NCI-H510A treated with DMSO at 0.1 percent for 48 hours (cell line): ENCODE measurements at places on chromosomes 1 and 21.

DNA sequence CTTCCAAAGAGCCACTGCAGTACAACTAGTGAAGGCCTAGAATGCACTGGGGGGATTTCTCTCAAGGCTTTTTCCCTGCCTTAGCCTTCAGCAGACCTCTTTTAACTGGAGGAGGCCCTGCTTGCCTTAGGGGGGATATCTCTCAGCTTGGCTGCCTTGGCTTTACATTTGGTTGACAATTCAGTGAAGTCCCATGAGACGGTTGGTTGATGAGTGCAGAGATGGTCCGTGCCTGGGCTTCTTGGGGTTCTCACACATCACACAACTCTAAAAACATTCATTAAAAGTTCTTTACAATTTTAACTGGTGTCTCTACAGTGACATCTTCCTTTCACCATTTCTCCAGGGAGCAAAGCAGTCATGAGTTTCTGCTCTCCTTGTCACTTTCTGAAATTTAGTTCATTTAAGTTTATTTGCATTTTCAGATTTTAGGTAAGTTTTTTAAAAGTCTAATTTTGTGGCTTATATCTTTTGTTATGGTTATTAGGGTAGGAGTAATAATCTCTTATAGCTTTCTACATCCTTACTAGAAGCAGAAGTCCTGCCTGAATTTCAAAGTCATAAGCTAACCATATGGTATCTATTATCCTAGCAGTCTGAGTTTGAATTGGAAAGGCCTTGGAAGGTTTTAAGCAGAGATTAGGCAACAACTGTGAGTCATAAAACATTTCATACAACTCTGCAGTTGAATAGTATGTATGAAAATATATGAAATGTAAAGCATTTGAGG, 487.6 kb downstream of the DPYD start:
- DNase-seq = no peak

DNA sequence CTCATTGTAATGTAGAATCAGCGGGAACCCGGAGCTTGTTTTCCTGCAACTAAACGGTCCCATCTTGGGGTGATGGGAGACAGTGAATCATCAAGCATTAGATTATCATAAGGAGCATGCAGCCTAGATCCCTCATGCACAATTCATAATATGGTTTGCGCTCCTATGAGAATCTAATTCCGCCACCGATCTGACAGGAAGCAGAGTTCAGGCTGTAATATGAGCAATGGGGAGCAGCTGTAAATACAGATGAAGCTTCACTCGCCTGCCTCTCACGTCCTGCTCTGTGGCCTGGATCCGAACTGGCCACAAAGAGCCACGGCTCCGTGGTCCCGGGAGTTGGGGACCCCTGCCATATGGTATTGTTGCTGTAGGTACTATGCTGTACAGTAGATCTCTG, 1.6 kb downstream of the IFI44 start:
- DNase-seq = no peak

DNA sequence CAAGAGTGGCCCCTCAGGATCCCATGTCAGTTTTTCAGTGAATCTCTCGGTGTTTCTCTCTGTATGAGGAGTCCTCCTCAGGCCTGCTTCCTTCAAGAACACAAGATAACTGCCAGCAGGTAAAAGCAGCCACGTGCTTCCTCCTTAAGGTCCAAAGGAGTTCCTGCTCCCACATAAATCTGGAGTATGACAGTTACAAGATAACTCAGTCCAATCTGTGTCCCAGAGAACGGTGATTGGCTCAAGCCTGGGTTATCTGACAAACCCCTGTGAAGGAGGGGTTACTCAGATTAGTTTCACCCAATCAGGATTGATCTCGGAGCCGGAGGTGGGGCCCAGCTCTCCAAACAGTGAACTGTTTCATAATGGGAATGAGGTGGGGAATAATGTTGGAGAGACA, 5.8 kb upstream of the ANKRD13C start:
- no peak for DNase-seq

- no peak for DNase-seq
Measured at GRCh38 chr1:225044258-225044657, 114.8 kb downstream of the DNAH14 start.

DNA sequence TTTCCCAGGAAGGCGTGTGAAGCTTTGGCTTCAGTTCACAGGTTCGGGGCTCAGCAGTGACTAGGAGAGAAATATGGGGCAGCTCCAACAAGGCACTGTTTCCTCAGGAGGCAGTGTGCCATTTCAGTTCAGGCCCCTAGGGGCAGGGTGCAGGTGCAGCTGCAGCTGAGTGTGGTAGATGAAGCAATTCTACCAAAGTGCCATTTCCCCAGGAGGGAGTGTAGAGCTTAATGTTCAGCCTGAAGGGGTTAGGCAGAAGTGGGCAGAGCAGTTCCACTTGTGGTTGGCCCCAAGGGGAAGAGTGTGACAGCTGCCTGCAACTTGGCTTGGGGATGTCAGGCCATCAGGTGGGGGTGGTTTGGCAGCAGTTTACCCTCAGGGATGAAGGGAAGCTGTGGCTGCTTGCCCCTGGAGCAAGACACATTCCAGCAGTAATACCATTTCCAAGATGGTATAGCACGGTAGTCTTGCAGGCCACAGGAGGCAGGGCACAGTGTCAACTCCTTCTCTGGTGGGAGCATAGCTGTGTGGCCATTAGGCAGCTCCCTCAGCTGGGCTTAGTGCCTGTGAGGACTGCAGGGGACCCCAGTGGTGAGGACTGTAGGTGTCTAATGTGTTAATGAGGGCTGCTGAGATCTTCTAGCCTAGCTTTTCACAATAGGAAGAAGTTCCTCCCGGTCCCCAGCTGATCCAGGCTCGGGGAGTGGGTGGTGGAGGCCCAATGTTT, 34.7 kb downstream of the RGSL1 start:
- peak; percentile 9 for DNase-seq

- no peak for DNase-seq
Measured at GRCh38 chr1:6130036-6130435, 50.1 kb downstream of the CHD5 start.

GRCh38 chr1:23122023-23122748, 46.5 kb downstream of the LUZP1 start:
- no peak for DNase-seq

DNA sequence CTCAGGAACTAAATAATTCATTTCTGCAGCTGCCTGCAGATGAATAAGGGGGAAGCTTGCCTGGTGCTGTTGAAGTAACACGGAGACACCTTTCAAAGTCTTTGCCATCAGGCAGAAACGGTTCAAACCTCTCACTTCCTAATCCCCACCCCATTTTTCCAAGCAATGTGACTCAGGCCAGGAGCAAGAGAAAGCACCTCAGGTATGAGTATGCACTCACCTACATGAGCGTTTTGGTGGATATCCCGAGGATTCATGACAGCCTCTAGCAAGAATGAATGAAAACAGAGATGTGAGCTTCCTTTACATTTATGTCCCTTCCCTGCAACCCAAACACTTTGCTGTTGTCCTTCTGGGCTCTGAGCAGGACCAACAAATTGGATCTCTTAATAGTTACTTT, 63.4 kb upstream of the LAX1 start:
- no peak for DNase-seq

DNA sequence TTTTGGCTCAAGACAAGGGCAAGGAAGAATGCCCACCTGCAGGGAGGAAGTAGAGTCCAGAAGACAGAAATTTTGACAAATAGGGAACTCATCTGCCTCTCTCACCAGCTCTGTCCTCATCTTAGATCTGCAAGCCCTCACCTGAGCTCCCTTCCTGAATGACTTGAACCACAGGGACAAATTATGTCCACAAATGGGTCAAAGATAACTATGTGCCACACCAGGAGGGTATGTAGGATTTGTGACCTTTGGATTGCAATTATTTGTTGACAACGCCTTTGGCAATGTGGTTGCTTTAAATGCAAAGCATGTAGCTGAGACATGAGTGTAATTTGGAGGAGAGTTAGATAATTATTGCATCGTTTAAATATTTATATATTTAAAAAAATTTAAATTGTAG, 79.5 kb downstream of the GRIK1 start:
- DNase-seq = no peak

DNA sequence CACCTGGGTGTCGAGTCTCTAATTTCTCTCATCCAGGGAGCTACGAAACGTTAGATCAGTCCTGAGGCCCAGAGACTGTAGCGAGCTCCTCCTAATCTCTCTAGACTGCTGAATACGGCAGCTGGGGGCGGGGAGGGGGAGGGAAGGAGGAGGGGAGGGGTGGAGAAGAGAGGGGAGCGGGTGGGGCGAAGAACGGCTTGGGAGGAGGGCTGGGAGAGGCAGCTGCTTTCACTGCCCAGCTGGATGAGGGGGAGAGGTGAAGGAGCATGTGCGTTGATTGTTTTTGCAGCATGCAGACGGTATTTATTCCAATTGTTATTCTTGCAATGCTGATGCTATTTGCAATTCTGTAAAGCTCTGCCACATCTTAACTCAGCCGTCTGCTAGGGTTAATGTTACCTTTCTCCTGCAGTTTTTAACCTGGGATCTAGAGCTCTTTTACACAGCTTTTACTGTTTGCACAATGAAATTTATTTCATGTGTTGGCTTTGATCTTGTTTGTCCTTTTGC, 790 bp downstream of the DNAJC6 start:
- peak; percentile 83 for DNase-seq

DNA sequence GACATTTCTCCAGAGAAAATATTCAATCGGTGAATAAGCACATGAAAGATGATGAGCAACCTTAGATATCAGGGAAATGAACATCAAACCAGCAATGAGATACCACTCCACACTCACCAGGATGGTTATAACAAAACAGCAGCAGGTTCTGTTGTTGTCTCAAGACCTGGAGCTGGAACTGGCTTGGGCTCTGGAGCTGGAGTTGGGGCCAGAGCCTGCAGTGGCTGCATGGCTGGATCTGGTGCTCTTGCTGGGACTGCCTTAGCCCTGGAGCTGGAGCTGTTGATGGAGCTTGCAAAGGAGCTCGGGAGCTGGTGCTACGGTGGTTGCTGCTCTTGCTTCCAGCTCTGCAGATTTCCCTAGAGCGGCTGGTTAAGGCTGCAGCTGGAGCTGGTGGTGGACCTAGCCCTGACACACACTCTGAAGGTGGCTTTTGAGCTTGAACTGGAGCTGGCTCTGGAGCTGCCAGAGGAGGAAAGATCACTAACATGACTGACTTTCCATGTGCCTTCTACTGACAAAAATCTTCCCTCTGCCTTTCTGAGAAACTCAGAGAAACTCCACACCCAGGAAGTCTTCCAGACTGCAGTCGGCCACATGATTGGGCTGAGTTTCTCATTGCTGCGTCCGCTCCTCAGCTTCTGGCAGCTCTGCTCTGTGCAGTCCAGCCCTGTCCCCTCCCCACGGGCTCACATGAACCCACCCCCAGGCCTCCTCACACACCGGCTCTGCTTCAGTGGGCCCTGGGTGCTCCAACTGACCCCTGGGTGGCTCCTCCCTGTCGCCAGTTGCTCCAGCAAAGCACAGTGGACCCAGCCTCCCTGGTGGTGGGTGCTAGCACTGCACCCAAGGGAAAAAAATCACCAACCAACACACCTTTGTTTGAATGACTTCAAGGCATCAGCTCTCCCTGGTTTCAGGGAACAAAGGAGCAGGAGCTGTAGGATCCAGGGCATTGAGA, 139.1 kb upstream of the FMN2 start:
- no peak for DNase-seq

GRCh38 chr1:69519006-69519405, 48.7 kb upstream of the LRRC7 start:
- no peak for DNase-seq

DNA sequence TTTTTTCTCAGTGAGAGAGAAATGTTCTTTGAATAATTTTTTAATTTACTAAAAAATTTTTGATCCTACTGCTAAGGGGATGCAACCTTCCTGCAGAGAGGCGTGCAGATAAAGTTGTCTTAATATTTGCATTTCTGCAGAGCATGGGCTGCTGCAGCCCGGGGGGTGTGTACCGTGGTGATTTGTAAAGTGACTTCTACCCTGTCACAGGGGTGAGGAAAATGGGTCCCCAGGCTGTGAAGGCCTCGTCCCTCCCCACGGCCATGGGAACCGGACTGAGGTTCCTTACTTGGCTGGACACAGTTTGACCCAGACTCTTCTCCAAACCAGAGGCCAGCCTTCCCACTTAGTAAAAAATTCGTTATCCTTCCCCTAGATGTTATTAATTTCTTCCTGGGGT, 9.5 kb upstream of the C1orf174 start:
- DNase-seq = peak; percentile 62

DNA sequence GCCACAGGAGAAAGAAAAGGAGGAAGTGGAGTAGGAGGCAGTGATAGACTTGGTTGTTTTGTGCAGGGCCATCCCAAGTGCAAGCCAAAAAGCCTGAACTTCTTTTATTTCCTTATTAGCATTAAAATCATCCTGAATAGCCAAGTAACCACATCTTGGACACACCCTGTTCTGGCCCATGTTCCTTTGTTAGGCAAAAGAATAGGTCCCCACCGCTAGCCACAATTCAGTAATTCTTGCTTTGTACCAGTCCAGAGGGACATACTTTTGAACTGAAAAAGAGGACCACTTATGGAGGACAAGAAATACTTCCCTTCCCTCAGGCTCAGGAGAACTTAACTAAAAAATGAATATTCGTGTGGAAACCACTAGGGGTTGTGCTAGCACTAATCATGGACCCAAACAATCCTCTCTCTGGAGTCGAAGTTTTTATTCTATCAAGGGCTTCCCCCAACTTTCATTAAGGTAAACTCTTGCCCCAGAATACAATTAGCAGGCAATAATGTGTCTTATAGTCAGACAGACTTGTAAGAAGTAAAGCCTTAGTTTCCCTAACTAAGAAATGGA, 19.4 kb downstream of the TNFSF4 start:
- DNase-seq = no peak

GRCh38 chr1:36909946-36910725, 124.2 kb downstream of the GRIK3 start:
- DNase-seq = no peak

- DNase-seq = no peak
Measured at GRCh38 chr1:228082918-228083870, 686 bp downstream of the ARF1 start.

GRCh38 chr1:206041640-206042039, 11.3 kb upstream of the RHEX start:
- DNase-seq = peak; percentile 66
